Suppressor macrophage (primary cell): ENCODE measurements at places on chromosomes 3 and 15.

DNA sequence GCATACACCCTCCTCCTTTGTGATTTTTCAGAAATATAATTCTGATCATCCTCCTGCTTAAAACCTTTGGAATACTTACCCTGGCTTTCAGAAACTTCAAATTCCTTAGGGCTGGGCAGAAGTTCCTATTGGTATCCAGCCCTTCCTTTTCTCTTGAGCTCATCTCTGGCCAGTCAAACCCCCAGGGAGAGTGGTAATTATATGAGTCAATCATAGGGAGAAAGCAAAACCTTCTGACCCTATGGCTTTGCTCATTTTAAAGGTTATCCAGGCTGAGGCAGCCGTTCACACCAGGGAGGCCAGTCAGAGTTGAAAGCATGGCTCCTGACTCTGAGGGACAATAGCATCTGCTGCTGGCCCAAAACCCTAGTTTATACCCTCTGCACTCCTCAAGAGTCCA is 23.9 kb upstream of the CTNNB1 start:
- DNase-seq, result no peak

DNA sequence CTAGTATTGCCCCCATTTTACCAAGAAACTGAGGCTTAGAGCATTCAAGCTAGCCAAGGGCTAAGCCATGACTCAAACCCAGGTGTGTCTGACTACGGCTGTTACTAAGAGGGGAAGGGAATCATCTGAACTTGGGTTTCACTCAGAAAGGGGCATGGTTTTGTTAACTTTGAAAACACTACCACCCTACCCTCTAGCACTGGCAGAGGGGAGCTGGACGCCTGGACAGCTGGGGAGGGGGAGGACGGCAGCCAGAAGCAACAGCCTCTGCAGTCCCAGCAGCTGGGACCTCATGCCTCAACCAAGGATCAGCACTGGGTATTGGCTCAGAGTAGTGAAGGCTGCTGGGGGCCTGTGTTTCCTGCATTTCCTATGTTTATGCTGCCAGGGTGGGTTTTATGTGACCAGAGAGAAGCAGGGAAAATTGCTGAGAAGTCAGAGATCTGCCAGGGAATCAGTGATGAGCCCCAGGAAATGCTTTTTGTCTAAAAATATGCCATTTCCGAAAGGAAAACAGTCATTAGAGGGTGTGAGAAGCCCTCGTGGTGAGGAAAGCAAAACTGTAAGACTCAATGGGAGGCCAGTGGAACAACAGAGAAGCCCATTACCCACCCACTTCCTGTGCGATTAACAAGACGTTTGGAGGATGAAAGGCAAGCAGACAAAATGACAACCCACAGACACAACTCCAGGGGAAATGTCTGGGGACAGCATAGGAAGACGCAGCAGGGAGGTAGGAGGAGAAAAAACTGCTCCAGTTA is 41.2 kb downstream of the LIPC start:
- DNase-seq, result no peak

- DNase-seq, result peak; percentile 80
Observed at GRCh38 chr15:52551762-52552161, 17.1 kb downstream of the ARPP19 start.

DNA sequence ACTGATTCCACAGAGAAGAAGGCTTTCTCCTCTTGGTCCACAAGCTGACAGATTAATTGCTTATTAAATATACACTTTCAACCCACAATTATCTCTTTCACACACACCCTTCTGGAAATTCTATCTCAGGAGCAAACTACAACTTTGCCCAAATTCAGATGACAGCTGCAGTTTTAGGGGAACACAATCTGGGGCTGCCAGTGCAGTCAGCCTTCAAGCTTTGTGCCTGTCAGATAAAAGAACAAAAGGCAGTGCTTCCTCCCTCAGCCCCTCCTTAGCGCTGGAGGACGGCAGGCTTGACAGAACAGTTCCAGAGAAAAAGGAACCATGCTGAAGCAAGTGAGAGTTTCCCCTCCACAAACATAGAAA is 99.6 kb downstream of the TMCC1 start:
- peak; percentile 55 for DNase-seq

- DNase-seq, result peak; percentile 34
Observed at GRCh38 chr3:183161552-183162336, 790 bp downstream of the LAMP3 start.

DNA sequence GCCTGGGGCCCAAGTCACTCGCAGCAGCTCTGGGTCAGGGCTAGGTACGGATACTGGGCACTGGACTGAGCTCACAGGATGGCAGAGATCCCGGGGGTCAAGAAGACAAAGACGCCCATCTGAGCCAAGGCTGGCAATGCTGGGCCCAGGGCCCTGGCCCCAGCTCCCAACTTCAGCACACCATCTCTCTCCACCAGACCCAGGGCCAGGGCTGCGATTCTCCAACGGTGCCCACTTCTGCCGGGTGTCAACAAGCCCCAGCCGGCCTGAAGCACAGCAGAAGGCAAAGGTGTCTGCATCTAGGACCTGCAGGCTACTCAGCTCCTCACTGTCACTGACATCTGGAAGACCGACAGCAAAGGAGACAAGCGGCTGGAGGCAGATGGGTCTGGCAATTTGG is 8.6 kb downstream of the WDR73 start:
- DNase-seq, result no peak

- peak; percentile 72 for DNase-seq
Observed at GRCh38 chr15:73560501-73561117, 72.6 kb downstream of the NPTN start.

- peak; percentile 60 for DNase-seq
Observed at GRCh38 chr15:89912145-89912673, 543 bp downstream of the ARPIN start.

DNA sequence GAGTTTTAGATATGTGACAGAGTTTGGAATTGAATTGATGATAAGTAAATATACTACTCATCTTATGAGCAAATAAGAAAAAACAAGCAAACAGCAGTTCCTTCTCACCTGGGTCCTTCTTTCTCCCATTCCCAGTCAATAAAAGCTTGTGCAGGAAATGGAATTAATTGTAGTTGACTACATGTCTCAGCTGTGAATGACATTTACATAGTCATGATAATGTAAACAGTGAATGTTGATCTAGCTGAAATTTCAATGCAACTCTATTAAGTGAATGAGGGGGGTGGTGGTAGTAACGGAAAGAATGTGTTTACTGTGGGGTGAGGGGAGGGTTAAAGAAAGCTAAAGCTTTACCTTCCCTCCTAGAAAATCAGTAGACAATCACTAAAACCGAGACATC is 76.2 kb downstream of the NFKBIZ start:
- no peak for DNase-seq

- DNase-seq, result peak; percentile 46
Observed at GRCh38 chr15:68298882-68299381, 21.4 kb downstream of the FEM1B start.

DNA sequence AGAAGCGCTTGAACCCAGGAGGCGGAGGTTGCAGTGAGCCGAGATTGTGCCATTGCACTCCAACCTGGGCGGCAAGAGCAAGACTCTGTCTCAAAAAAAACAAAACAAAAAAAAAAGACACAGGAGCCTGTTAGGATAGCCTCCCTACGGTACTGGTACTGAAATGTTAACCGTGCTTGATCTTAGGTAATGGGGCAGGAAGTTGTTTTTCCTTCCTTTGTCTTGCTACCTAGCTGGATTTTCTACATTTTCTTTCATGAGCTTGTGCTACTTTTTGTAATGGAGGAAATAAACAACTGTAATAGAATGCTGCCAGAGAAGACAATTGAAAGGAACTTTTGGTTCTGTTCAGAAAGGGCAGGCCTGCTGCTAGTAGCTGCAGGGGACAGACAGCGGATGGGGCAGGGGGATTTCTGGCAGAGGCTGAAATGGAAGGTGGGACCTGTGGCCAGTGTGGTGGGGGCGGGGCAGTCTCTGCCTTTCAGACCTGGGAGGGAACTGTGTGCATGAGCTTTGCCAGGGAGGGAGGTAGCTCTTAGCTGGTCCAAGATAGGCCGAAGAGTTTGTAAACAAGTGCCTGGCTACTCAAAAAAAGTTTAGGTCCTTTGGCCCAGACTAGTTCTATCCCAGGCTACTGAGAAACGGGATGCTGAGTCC is 49.0 kb upstream of the SEMA4B start:
- DNase-seq, result no peak

- DNase-seq, result no peak
Observed at GRCh38 chr3:143016321-143016972, 15.1 kb downstream of the U2SURP start.

DNA sequence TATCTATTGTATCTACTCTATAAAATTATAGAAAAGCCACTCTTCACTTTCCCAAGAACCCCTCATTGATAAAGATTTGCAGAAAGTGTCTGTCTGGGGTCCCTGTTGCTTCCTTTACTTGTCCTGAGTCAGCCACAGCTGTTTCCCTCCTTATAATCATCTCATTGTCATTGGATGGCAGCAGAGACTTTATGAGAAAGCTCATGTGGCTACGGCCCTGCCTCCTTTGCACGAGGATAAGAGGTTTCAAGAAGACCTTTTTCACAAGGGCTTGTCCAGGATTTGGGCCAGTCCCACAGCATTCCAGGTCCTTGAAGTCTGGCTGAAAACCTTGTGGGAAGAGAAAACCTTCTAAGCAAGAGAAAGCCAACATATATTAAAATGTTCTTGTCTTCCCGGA is 41.9 kb upstream of the THBS1 start:
- no peak for DNase-seq

DNA sequence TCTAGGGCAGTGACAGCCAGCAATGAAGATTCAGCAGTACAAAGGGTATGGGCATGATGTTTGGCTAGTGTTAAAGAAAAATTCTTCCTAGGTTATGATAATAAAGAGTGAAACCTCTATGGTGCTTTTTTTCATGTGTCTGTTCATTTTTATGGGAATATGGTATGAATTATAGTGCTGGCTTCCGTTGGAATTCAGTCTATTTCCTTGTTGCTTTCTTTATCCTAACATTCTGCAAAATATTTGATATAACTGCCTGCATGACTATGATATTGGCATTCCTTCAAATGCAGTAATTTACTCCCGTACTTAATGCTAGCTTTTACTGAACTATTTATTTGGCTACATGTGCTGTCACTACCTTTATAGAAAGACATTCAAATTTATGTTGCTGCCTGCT is 57.6 kb upstream of the ATP11B start:
- DNase-seq, result no peak

DNA sequence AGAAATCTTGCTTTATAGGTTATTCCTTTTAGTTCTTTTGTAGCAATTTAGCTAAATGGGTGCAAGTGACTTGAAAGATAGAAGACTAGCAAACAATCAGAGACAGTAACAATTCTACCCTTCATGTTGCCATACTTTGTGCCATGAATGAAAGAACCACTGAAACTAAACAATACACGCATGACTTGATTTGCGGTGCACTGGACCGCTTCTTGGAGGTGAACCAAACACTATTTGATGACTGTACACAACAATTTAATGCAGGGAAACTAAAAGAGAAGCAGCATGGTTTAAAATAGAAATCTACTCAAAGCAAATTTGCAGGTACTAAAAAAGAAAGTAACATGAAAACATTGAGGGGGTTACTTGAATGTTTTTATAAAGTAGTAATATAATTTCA is 331.0 kb upstream of the RARB start:
- DNase-seq, result no peak

- no peak for DNase-seq
Observed at GRCh38 chr3:183449791-183450190, 21.4 kb upstream of the MCF2L2 start.

- no peak for DNase-seq
Observed at GRCh38 chr3:153970047-153970446, 151.1 kb upstream of the ARHGEF26 start.

DNA sequence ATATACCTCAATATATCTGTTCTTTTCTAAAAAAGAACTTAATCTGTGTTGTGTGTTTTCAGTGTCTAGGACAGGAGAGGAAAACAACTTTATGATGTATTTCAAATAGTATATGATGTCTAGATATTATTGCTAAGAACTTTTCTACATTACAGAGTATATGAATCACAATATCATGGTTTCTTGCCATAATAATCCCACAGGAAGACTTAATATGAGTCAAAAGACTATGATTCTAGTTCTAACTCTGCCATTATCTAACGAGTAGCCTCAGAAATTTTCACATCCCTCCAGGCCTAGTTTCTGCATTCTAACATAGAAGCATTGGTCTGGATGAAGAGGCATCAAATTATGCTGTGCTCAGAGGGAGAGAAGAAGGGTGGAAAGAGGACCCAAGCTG is 107.7 kb upstream of the SPRED1 start:
- DNase-seq, result no peak

DNA sequence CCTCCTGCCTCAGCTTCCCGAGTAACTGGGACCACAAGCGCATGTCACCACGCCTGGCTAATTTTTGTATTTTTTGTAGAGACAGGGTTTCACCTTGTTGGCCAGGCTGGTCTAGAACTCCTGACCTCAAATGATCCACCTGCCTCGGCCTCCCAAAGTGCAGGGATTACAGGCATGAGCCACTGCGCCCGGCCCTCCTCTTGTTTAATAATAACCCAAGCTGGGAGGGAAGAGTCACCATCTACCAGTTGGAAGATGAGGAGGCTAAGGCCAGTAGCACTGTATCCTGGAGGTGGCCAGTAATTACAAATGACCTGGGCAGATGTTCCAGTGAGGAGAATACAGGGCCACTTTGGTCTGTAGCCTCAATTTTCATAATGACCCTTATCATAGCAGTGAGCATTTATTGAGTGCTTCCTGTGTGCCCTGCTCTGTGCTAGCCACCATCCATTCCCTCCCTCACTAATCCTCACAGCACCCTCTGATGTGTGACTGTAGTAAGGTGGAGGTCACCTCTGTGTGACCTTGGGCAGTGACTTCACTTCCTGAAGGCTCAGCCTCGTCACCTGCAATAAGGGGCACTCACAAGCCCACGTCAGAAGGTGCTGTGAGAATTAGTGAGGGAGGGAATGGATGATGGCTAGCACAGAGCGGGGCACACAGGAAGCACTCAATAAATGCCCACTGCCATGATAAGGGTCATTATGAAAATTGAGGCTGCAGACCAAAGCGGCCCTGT is 64.2 kb downstream of the ABTB1 start:
- DNase-seq, result no peak

DNA sequence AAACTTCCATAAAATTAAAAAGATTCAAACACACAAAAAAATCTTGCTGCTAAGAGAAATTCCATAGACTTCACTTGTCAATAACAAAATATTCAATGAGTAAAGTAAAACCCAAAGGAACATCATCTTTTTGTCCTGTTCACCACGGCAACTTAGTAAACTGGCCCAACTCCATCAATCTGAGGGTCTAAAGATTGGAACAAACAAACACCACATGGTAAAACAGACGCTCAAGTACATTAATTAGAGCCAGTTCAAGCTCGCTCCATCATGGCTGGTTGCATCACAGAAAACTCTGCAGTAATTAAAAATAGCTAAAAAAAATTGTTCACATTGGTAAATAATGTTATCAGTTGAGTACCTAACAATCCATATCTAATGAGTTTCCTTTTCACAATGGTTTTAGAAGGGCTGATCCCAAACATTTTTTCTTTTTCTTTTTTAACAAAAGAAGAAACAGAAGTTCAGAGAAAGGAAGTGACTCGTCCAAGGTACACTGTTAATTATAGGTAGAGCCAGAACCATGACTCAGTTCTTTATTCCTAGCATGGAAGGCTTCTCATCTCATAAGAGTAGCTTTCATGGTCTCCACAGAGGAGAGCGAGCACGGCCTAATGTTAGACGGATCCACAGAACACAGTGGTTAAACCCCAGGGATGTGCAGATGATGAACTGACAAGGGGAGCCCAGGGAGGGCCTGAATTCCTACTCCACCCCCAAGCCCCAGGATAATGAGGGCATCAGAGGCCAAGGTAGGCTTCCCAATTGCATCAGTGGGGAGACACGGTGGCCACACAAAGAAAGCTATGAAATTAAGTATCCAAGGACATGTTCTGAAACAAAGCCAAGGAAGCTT is 79.2 kb upstream of the ARHGEF3 start:
- DNase-seq, result no peak

- no peak for DNase-seq
Observed at GRCh38 chr15:47846876-47847275, 129.6 kb downstream of the SEMA6D start.

GRCh38 chr3:168061332-168061996 is 34.3 kb downstream of the GOLIM4 start:
- DNase-seq, result no peak
